Activated CD8-positive, alpha-beta memory T cell treated with anti-CD3 and anti-CD28 coated beads for 24 hours (primary cell): ENCODE measurements at places on chromosomes 5 and 9.

- no peak for DNase-seq
These were observed 4.3 kb downstream of the GFM2 start for GRCh38 chr5:74762599-74762998.

GRCh38 chr9:120353506-120353905, 226.5 kb downstream of the CDK5RAP2 start:
- DNase-seq = peak; percentile 24

DNA sequence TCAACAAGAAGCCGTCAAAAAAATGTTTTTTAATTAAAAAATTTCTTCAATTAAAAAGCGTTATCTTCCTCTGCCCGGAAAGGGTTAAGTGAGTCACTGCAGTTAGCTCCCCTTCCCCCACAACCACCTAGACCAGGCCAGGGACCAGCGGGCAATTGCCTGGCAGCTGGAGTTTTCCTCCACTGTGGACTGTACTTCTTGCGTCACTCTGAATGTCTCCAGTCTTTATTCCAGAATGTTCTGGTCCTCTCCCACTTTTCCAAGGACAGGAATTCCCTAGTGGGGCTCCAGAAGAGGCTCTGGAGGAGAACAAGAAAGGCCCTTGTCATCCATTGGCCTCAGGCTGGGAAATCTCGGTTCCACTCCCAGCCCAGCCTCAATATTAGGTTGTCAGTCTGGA, 114.0 kb downstream of the C9orf50 start:
- no peak for DNase-seq

- no peak for DNase-seq
These were observed 239.0 kb downstream of the PBX3 start for GRCh38 chr9:125985998-125986655.

- no peak for DNase-seq
These were observed 11.8 kb downstream of the IL6ST start for GRCh38 chr5:55982957-55983381.
